ENCODE measurements at places on chromosomes 12 and 14. TPM values are rescaled to one million over a fixed set of nuclear protein-coding genes. Genes with fewer than 3 reads are reported as not detected.

GRCh38 chr12:9751204-9752144, 9.2 kb downstream of the CD69 start:
- H3K4me1 ChIP-seq: no peaks in the 10 kb centered on the region
- H3K36me3 ChIP-seq: no peaks in the 10 kb centered on the region
- DNase-seq: no peak
- H3K27me3 ChIP-seq: no peaks in the 10 kb centered on the region
- H3K4me3 ChIP-seq: no peak overlapping the region
- H3K27ac ChIP-seq: no peak overlapping the region

The KRT8 gene
- total RNA-seq: 290 TPM

- DNase-seq: peak; percentile 54
- no peak overlapping the region for H3K27ac ChIP-seq
- no peaks in the 10 kb centered on the region for H3K4me1 ChIP-seq
- H3K27me3 ChIP-seq: no peaks in the 10 kb centered on the region
Measured at GRCh38 chr12:69779928-69780327, 41.3 kb downstream of the RAB3IP start.

- peaks cover 3% of the 10 kb centered on the region for H3K4me1 ChIP-seq
- H3K4me3 ChIP-seq: no peak overlapping the region
- H3K27ac ChIP-seq: no peak overlapping the region
- no peaks in the 10 kb centered on the region for H3K36me3 ChIP-seq
- no peak for DNase-seq
- H3K27me3 ChIP-seq: no peaks in the 10 kb centered on the region
Measured at GRCh38 chr12:65879878-65880277, 55.6 kb downstream of the HMGA2 start.

The FGF23 gene
- total RNA-seq: 0.42 TPM

GRCh38 chr12:63930971-63931370, 86.5 kb downstream of the SRGAP1 start:
- no peak overlapping the region for H3K27ac ChIP-seq
- no peaks in the 10 kb centered on the region for H3K36me3 ChIP-seq
- no peaks in the 10 kb centered on the region for H3K4me1 ChIP-seq
- no peaks in the 10 kb centered on the region for H3K27me3 ChIP-seq
- no peak overlapping the region for H3K4me3 ChIP-seq
- DNase-seq: no peak

The TC2N gene
- 36.2 TPM for total RNA-seq

DNA sequence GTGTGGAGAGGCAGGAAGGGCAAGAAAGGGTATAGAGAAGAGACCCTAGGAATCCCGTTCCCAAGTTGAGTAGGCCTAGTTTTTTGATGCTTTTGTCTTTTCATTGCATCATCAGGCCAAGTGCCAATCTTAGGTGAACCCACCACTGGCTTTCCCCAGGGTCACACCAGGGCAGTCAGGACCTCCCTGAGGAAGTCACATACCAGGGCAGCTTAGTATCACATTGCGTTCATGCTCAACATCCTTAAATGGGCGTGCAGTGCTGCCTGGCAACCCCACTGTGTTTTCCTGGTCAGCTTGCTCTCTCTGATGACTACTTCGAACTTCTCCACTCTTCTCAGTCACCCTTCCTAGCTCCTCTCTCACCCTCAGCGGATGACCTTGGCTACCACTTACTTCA, 9.0 kb downstream of the ASIC1 start:
- peaks cover 2% of the 10 kb centered on the region for H3K27me3 ChIP-seq
- no peak overlapping the region for H3K4me3 ChIP-seq
- no peaks in the 10 kb centered on the region for H3K4me1 ChIP-seq
- H3K36me3 ChIP-seq: no peaks in the 10 kb centered on the region

The CFAP54 gene
- 0.17 TPM for total RNA-seq

DNA sequence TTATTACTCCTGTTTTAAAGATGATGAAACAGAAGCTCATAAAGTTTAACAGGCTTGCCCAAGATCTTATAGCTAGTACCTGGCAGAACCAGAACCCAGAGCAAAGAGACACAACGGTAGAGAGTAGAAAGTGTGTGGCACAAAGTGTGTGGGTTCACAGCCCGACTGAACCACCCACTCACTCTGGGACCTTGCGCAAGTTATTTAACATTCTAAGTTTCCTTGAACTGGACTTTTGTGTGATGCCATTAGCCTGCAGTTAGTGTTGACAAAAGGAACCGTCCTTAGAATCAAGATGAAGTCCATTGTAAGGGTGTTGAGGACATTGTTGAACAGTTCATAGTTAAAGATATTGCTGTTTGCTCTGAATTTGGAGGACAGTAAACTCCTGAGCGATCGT, 29.9 kb upstream of the RIC8B start:
- DNase-seq: no peak
- peaks cover 11% of the 10 kb centered on the region for H3K4me1 ChIP-seq
- no peaks in the 10 kb centered on the region for H3K27me3 ChIP-seq
- no peak overlapping the region for H3K27ac ChIP-seq
- no peak overlapping the region for H3K4me3 ChIP-seq
- H3K36me3 ChIP-seq: no peaks in the 10 kb centered on the region

DNA sequence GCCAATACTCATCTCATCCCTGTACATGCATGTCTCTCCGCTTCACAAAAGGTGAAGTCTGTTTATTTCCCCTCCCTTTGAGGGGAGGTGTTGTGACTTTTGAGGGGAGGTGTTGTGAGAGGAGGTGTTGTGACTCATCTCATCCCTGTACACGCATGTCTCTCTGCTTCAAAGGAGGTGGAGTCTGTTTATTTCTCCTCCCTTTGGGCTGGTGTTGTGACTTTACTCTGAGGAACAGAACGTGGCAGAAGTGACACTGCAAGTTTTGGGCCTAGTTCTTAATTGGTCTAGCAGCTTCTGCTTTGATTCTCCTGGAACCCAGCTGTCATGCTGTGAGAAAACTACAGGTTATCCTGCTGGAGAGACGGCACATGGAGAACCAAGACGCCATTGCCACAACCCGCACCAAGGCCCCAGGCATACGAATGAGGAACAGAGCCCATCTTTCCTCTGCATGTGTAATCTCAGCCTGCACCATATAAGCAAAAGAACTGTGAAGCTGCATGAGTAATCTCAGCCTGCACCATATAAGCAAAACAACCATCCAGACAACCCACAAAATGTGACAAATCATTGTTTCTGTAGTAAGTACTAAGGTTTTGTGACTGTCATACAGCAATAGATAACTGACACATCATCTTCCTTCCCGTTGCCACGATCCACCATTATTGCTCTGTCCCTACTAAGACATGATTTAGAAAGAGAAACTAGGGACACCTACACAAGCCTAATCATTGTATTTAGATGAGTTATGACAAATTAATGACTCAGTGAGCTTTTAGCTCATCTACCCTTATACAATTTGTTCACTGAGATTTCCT, 30.0 kb downstream of the GALNT4 start:
- no peak overlapping the region for H3K27ac ChIP-seq
- DNase-seq: no peak

The TMEM132D gene
- 10.1 TPM for total RNA-seq

GRCh38 chr12:132352896-132353800, 23.8 kb upstream of the GALNT9 start:
- no peak for DNase-seq
- no peaks in the 10 kb centered on the region for H3K27me3 ChIP-seq
- H3K36me3 ChIP-seq: no peaks in the 10 kb centered on the region
- H3K4me1 ChIP-seq: peaks cover 2% of the 10 kb centered on the region
